ENCODE measurements at places on chromosomes 5 and 9.

DNA sequence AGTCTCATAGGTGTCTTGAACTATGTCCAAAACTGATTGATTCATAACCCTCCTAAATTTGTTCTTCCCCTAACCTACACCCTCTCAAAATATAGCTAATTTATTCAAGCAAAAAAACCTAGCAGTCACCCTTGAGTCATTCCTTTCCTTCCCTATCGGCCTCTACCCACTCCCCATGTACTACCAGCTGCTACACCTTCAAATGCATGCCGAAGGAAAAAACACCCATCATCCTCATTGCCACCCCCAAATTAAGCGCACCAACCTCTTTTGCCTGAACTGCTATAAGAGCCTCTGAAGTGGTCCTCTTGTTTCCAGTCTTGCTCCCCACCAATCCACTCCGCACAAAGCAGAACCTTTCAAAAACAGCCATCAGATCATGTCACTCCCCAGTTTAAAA lies 12.6 kb downstream of the LIFR start:
- no peak overlapping the region for H3K27ac ChIP-seq
- no peak overlapping the region for H3K4me3 ChIP-seq
- no peaks in the 10 kb centered on the region for H3K36me3 ChIP-seq
- no peaks in the 10 kb centered on the region for H3K27me3 ChIP-seq
- no peak for DNase-seq
- peaks cover 14% of the 10 kb centered on the region for H3K4me1 ChIP-seq

- H3K4me3 ChIP-seq, result no peak overlapping the region
- no peak overlapping the region for H3K27ac ChIP-seq
These were observed 29.8 kb upstream of the GNE start for GRCh38 chr9:36288070-36288469.

DNA sequence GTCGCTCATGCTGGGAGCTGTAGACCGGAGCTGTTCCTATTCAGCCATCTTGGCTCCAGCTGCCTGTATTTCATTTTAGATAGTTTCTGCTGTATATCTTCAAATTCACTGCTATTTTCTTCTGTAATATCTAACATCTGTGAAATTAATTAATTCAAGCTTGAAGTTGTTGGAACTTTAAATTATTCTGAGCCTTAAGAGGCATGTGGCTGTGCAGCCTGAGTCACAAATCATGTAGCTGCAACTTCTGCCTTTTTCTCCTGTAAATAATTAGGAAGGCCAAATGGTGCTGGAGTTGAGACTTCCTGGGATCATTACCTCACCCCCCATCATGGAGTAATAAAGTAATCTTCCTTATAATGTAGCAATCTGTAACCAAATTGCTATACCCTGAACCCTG lies 183.3 kb upstream of the PCSK5 start:
- H3K4me1 ChIP-seq, result no peaks in the 10 kb centered on the region
- H3K36me3 ChIP-seq, result no peaks in the 10 kb centered on the region
- no peak overlapping the region for H3K4me3 ChIP-seq
- no peak overlapping the region for H3K27ac ChIP-seq

GRCh38 chr9:125885405-125886034 lies 138.3 kb downstream of the PBX3 start:
- peaks cover 36% of the 10 kb centered on the region for H3K4me1 ChIP-seq
- H3K27me3 ChIP-seq, result no peaks in the 10 kb centered on the region
- H3K36me3 ChIP-seq, result no peaks in the 10 kb centered on the region
- DNase-seq, result no peak

- H3K27me3 ChIP-seq, result no peaks in the 10 kb centered on the region
- H3K4me3 ChIP-seq, result no peak overlapping the region
- H3K36me3 ChIP-seq, result no peaks in the 10 kb centered on the region
- H3K27ac ChIP-seq, result no peak overlapping the region
- no peak for DNase-seq
These were observed 135.9 kb upstream of the CCDC152 start for GRCh38 chr5:42620579-42621216.

DNA sequence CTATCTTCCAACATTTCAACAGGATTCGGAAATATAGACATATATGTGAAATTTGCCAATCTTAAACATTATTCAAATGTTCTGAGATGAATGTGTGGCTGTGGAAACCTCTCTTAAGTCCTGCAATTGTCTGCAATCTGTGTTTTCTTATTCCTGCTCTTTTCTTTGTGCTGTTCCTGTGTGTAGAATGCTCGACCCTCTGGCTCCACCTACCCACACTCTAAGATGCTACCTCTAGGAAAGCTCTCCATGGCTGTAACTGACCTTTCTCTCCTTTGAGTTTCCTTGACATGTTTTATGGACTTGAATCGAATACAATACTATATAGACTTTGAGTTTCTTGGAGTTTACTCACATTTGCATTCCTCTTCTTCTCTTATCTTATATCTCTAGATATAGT lies 120.6 kb upstream of the ASTN2 start:
- no peaks in the 10 kb centered on the region for H3K4me1 ChIP-seq
- no peak overlapping the region for H3K27ac ChIP-seq
- no peak for DNase-seq

DNA sequence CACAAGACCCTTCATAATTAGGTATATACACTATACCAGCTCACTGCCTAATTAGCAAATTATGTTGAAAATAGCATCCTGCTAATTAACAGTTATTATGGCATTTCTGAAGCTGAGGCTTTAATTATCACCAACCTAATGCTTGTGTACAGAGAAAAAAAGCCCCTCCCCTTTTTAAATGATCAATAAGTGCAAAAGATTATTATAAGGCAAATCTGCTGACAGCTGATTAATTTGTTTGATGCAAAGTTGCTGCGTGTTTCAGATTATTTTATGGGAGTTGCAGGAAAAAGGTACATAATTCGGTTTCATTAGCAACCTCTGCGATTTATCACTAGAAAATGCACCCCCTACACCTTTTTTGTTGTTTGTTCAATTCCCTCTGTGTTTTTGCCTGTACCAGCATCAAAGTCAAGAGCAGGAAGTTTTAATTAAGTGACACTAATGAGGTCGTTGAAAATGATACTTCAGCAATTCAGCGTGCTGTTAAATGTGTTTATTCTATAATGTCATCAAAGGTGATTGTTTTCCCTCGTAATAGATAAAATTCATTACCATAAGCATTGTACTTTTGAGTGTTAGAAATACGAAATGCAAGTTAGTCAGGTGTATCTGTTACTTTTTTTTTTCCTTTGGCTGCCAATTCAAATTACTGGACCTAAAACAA lies 170.0 kb downstream of the EBF1 start:
- no peaks in the 10 kb centered on the region for H3K36me3 ChIP-seq
- H3K4me3 ChIP-seq, result no peak overlapping the region
- H3K27ac ChIP-seq, result no peak overlapping the region
- H3K27me3 ChIP-seq, result no peaks in the 10 kb centered on the region
- no peak for DNase-seq

- no peak overlapping the region for H3K27ac ChIP-seq
- DNase-seq, result no peak
- H3K36me3 ChIP-seq, result peaks cover 49% of the 10 kb centered on the region
- no peaks in the 10 kb centered on the region for H3K4me1 ChIP-seq
- no peak overlapping the region for H3K4me3 ChIP-seq
These were observed 16.1 kb downstream of the HNRNPH1 start for GRCh38 chr5:179607160-179607931.

All from SJCRH30 (cell line).